ENCODE measurements at places on chromosomes 5 and 9. TPM values are rescaled to one million over a fixed set of nuclear protein-coding genes. Genes with fewer than 3 reads are reported as not detected.

Gene SNCAIP
- 3.5 TPM for total RNA-seq

Gene LPAR1
- total RNA-seq = 21.9 TPM

Gene DMRT3
- not detected for total RNA-seq

Gene UBE2QL1
- total RNA-seq = 1.4 TPM

Gene OTP
- total RNA-seq = not detected

Gene FOXD4
- not detected for total RNA-seq

Gene SEMA6A
- total RNA-seq = 12.5 TPM

Gene VCAN
- 33.3 TPM for total RNA-seq

Gene PLCXD3
- total RNA-seq = 0.66 TPM

Gene EQTN
- total RNA-seq = not detected

Gene PTPRD
- total RNA-seq = 8.0 TPM

Gene LCNL1
- 0.36 TPM for total RNA-seq

DNA sequence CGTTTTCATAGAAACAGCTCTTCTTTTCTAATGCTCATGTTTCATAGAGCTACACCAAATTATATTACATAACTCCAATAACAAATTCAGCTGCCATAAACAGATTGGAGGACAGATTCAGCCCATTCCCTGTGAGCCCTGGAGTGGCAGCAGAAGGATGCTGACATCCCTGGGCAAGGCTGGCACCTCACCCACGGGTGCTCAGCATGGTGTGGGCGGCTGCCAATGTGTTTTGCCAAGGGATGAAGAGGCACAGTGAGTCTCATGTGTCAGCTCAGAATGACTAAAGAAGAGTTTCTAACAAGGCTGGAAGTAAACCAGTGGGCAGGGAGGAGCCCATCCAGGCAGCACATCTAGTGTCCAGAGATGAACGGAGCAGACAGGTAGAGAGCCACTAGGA lies 127.1 kb upstream of the ICE1 start:
- DNase-seq = no peak

- no peak for DNase-seq
These were observed 283.6 kb upstream of the SGCD start for GRCh38 chr5:156043351-156043750.

- no peak for DNase-seq
These were observed 4.0 kb downstream of the GFI1B start for GRCh38 chr9:132982458-132982857.

DNA sequence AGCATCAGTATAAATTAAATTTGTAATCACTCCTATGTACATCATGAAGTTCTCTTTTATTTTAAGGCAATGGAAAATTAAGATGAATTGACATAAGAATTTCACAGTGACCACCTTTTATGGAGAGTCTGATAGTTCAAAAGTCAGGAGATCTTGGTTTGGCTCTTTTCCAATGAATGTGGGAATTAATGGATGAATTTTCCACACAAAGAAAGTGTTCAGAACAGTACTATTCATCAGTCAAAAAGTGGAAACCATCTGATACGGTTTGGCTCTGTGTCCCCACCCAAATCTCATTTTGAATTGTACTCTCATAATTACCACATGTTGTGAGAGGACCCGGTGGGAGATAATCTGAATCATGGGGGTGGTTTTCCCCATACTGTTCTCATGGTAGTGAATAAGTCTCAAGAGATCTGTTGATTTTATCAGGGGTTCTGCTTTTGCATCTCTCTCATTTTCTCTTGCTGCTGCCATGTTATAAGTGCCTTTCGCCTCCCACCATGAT lies 24.5 kb downstream of the CCDC125 start:
- no peak for DNase-seq

DNA sequence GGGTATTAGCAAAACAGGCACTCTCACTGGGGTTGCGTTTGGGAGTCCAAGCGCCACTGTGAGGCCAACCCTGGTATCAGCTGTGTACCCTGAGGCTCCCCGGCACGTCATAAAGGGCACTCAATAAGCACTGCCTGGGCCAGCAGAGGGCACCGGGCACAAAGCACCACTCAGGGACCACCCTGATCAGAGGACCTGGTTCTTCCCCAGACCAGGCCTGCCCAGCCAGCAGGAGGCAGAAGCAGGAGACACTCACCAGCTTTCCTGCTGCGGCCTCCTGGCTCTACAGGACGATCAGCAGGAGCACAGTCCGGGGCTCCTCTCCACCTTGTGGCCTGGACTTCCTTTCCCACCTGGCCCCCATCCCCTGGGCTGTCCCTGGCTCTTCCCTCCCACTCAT lies 12.6 kb downstream of the MGAT1 start:
- no peak for DNase-seq

- DNase-seq = no peak
These were observed 14.8 kb downstream of the ODF2 start for GRCh38 chr9:128470560-128470959.

- DNase-seq = no peak
These were observed 115.1 kb downstream of the ESM1 start for GRCh38 chr5:54870271-54870670.

DNA sequence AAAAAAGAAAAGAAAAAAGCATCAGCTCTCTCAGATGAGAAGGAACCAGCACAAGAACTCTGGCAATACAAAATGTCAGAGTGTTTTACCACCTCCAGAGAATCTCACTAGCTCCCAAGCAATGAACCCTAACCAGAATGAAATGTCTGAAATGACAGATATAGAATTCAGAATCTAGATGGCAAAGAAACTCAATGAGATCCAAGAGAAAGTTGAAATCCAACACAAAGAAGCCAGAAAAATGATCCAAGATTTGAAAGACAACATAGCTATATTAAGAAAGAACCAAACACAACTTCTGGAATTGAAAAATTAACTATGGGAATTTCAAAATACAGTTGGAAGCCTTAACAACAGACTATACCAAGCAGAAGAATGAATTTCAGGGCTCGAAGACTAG lies 396.3 kb downstream of the PDE4D start:
- no peak for DNase-seq

- DNase-seq = no peak
These were observed 10.9 kb upstream of the FCN2 start for GRCh38 chr9:134869554-134870300.

DNA sequence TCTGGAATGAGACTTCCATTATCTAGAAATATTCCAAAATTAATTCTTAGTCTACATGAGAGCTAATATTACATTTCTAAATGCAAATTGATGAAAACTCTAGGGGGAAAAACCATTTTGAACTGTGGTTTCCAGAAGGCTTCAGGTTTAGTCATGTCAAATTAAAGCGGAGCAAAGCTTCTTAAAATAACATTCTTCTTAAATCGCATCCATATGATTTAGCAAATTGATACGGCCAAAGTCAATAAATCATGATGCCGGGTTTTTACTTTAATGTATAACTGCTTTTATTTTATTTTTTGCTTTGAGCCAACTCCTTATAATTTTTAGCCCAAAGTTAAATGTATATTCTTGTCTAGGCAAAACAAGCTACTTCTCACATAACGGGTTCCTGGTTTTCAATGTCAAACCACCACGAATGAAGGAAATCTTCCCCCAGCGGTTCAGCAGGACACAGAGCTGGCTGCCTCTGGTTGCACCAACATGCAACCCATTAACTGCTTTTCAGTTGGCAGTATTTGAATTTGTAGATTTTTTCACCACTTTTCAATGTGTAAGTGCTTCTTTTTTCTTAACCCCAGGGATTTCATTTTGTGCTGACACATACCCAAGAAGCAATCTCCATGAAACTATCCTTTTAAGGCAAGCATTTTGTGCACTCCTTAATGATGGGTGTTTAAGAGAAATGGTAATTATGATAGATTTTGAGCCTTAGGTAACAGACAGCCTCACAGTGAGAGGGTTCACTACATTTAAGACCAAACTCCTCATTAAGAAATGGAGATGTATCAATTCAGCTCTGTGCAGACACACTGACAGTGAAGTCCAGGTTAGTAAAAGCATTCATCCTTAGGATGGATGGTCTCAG lies 35.5 kb downstream of the EFNA5 start:
- DNase-seq = no peak

- no peak for DNase-seq
These were observed 416.5 kb upstream of the POU5F2 start for GRCh38 chr5:94157704-94158539.

- no peak for DNase-seq
These were observed 339.3 kb downstream of the BRINP1 start for GRCh38 chr9:119029886-119030285.
